Epithelial cell of alveolus of lung (primary cell): ENCODE measurements at places on chromosomes 1 and 21. TPM values are rescaled to one million over a fixed set of nuclear protein-coding genes. Genes with fewer than 3 reads are reported as not detected.

KCNA2 gene
- total RNA-seq: not detected in 2 replicates

NBPF4 gene
- total RNA-seq: not detected in 2 replicates

MIXL1 gene
- not detected in 2 replicates for total RNA-seq

SPATA45 gene
- total RNA-seq: not detected in 2 replicates

KIF17 gene
- 0.39 and 0.56 TPM in 2 replicates for total RNA-seq

USP16 gene
- total RNA-seq: 18.2 and 19.7 TPM in 2 replicates

A3GALT2 gene
- 1.0 TPM in 1 of 2 replicates, not detected in the other for total RNA-seq

RHD gene
- total RNA-seq: not detected in 2 replicates

FBLIM1 gene
- 114 and 120 TPM in 2 replicates for total RNA-seq

OR10Z1 gene
- total RNA-seq: not detected in 2 replicates

CCNL2 gene
- total RNA-seq: 28.2 and 115 TPM in 2 replicates

LDLRAD1 gene
- not detected in 2 replicates for total RNA-seq

ACTL8 gene
- total RNA-seq: 0.08 TPM in 1 of 2 replicates, not detected in the other

WNT9A gene
- 0.65 and 0.72 TPM in 2 replicates for total RNA-seq

UMODL1 gene
- not detected in 2 replicates for total RNA-seq

SPRR1B gene
- total RNA-seq: not detected in 2 replicates

OLFML3 gene
- total RNA-seq: 97.4 and 98.5 TPM in 2 replicates

AJAP1 gene
- total RNA-seq: 0.24 and 1.0 TPM in 2 replicates

CFAP107 gene
- not detected in 2 replicates for total RNA-seq
